NCI-H1436 treated with DMSO at 0.1 percent for 48 hours (cell line): ENCODE measurements at places on chromosomes 3 and 15.

GRCh38 chr3:128167646-128167972 is 14.3 kb downstream of the EEFSEC start:
- DNase-seq = no peak

GRCh38 chr3:156291272-156292123 is 171.1 kb downstream of the KCNAB1 start:
- DNase-seq = no peak

GRCh38 chr3:39292961-39293360 is 13.1 kb upstream of the CX3CR1 start:
- no peak for DNase-seq

GRCh38 chr3:49295489-49296058 is 18.5 kb upstream of the C3orf62 start:
- no peak for DNase-seq

- DNase-seq = no peak
Measured at GRCh38 chr15:58738046-58738707, 11.3 kb downstream of the ADAM10 start.

- DNase-seq = no peak
Measured at GRCh38 chr3:96700322-96701315, 113.8 kb upstream of the EPHA6 start.

DNA sequence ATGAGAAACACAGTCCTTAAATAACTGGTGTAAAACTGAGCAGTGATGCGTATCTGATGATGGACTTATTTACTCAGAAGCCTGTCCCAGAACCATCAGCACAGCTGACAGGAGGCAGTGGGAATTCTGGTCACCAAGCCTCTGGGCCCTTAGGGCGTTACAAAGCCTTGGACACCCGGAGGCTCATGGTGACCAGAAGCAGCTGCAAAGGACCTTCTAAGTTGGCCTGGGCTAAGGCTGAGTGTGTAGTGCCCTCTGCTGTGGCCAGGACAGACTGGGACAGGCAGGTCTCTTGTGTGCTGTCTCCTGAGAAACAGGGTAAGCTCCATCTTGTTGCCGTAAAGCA is 168.9 kb downstream of the ATP10A start:
- no peak for DNase-seq

- DNase-seq = no peak
Measured at GRCh38 chr3:18609187-18609586, 184.0 kb upstream of the SATB1 start.

DNA sequence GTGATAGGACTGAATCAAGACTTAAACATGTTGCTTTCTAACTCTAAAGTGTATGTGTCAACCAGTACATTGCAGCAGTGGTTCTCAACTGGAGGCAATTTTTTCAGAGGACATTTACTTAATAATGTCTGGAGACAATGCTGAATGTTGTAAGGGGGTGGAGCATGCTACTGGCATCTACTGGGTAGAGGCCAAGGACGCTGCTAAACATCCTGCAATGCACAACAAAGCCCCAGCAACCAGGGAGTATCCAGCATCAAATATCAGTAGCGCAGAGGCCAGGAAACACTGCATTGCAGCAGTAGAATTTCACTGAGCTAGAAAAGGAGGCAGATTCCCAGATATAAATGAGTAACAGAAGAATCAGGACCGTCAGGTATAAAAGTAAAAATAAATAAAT is 79.8 kb upstream of the GRM7 start:
- DNase-seq = no peak

DNA sequence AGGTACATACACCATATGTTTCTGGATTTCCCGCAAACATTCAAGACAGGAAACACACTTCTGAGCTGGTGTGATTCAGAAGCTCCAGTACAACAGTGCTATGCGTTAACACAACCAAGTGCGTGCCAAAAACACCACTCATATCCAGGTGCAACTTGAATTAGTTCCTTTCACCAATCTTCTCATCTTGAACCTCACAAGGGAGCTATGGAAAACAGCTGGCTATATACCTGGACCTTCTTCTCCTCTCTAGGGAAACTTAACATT is 31.3 kb downstream of the SUSD5 start:
- no peak for DNase-seq

DNA sequence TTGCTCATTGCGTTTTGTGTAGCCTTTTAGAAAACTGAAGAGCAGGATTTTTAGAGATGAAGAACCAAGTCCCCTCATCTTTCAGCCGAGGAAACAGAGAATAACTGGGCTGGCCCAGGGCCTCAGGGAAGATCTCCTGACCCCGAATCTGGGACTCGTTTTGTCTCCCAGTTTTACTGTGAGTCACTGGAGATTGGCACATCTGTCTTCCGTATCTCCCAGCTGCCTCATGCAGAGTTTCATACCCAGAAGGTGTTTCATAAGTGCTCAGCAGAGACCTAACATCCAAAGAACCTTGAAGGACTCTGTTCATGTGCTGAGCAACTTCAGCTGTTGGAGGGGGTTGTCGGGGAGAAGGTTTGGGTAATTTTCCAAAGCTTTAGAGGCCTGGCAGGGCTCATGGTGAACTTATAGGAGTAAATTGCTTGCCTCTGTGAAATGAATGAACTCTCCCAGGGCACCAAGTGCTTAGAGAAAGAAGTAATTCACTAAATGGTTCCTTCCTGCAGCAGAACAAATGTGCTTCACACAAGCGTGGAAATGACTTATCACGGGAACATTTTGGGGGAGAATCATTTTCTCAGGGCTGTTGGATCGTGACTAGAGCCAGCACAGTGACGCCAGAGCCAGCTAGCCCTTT is 121.4 kb downstream of the FAM43A start:
- no peak for DNase-seq

DNA sequence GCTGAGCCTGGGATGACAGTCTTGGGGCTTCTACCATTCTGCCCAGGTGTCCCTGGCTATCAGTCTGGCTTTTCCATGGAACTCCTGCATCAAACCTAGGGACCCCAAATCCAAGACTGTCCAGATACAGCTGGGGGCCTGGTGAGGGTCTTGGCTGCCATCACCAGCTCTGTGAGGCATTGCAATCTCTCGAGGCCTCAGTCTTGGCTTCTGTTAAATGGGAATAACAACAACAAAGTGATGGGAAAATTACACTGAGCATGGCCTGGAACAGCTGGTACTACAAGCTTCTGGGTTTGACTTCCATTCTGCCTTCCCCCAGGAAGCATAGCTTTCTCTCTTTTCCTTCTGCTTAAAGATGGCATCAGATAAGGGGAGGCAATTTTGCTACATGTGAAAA is 50.0 kb upstream of the LCTL start:
- DNase-seq = no peak

GRCh38 chr3:78820542-78820941 is 947.3 kb downstream of the ROBO1 start:
- DNase-seq = no peak

GRCh38 chr3:119588112-119588511 is 8.8 kb downstream of the ADPRH start:
- DNase-seq = no peak

GRCh38 chr3:134496471-134497071 is 10.7 kb downstream of the CEP63 start:
- no peak for DNase-seq

DNA sequence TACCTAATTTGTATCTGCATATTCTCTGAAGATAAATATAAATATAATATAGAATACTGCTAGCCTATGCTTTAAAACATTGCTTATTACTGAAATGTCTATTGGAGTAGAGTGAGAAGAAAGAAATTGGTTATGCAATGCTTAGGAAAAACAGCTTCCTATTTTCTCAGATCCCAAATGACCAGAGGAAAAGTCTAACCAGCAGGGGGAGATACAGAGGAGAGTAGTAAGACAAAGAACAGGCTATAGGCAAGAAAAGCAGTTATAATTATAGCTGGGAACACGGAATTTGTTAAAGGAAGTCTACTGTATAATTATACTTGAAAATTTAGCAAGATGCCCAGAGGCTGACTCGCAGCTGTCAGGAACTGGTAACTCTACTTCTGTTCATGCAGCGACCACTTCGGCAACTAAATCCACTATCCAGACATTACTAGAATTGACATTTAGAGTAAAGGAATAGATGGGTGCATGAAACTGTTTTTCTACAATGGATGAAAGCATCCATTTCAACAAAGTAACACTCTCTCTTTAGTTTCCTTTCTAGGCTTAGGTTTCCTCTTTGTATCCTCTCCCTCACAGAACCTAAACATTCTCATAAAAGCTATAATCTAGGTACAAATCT is 97.2 kb downstream of the TBC1D5 start:
- peak; percentile 23 for DNase-seq

DNA sequence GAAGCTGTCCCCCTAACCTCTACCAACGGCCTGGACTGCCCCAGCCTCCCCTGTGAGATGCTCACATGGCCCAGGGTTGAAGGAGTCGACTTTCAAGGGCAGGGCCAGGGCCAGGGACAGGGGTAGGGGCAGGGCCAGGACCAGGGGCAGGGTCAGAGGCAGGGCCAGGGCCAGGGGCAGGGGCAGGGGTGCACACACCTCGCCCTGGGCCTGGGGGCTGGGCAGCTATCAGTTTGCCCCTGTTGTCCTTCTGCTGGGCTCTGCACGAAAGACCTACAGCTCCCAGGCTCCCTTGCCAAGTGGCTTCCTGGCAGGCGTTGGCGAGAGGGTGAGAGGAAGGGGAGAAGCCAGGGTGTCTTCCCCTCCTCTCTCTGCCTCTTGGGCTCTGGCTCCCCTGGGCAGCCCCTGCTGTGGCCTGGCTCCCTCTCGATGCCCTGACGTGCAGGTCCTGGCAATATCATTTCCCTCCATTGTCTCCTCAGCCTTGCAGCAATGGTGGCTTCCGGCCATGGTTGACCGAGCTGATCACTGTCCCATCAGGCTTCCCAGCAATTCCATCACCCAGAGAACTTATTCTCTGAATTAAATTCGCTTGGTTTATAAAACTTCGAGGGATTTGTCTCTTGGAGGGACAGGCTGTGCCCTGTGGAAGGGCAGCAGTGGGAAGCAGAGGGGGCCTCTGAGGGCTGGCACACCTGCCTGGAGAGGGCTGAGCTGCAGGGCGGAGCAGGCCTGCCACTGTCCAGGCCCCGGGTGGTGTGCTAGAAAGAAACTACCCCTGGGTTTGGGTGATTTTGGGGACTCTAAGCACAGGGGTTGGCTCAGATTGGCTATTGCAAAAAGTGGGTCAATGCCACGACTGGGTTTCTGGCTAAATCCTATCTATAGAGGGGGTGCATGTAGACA is 13.9 kb downstream of the PRR23E start:
- DNase-seq = no peak

GRCh38 chr3:173735841-173736240 is 338.3 kb downstream of the NLGN1 start:
- DNase-seq = no peak

DNA sequence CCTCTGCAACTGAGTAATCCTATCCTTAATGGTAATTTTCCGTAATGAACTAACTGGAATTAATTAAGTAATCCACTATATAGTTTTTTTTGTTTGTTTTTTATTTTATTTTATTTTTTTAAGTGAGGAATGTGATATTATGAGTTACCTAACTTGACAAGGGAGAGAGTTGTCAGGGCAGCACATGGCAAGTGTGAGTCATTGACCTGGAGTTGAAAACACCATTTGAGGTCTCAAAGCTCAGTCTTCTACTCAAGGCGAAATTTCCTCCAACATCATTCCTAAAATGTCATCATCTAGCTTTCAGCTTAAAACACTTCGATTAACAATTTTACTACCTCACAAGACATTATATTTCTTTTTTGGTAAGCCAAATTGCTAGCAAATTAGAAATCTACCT is 87.8 kb downstream of the NECTIN3 start:
- DNase-seq = no peak

GRCh38 chr15:94524565-94524964 is 293.2 kb downstream of the MCTP2 start:
- DNase-seq = no peak

DNA sequence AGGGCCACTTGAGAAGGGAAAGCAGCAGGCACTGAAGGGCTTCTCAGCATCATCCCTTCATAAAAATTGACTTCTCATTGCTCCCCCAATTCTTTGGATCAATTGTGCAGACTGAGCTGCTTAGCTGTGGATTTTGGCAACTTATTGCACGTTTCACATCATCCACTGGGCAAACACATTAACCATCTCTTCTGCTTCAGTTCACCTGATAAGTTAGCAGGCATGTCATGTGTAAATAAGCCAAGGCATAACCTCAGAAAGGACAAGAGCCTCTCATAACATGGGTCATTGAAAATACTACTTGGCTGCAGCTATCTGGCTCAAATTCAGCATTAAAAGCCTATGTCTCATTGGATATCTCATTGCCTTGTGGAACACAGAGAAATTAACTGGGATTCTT is 366.5 kb downstream of the LRRC3B start:
- no peak for DNase-seq

DNA sequence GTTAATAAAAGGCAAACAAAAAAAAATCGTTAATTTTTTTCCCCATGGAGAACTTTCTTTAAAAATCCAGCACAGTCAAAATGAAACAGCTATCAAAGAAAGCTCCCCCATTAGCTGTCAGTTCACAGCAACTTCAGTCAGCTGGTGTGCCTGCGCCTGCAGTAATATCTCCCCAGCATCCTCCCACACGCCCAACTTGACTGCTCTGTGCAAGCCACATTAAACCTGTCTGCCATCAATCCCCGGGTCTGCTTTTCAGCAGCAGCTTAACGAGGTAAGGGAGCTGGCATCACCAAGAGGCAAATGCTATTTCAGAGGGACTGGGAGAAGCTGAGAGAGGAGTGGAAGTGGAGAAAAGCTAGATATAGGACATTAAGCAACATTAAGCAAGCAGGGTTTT is 337.5 kb downstream of the GAP43 start:
- DNase-seq = no peak
